ENCODE measurements at places on chromosomes 4 and X.

DNA sequence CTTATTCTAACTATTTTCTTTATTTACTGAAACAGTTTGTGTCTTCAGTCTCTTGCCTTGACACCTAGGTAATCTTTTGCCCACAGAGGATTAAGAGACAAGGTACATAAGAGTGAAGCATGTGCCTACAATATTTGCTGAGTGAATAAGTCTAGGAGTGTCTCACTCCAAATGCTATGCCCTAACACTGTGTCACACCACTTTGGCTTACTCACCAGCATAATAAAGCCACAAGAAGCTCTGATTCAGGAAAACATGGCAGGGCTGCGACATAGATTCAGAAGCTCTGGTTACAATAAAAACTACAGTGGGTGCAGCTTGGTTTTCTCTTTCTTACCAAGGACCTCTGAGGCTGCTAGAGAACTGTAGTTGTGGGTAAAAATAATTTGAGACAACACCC, 127.1 kb downstream of the RBM46 start:
- DNase-seq: no peak

DNA sequence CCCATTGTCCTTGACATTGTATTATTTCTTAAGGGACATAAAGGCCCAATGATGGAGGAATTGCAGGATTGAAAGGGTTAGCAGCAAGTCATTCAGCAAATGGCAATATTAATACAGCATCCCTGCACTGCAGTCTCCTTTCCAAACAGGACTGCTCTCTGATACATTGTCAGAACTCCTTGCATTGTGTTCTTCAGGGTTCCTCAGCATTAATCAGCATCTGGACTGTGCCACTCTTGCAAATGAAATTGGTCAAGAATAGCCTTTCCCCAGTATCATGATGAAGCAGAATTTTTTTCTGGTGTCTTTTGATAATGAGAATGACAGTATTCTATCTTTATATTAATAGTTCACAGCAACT, 272.6 kb upstream of the HAND2 start:
- DNase-seq: no peak

DNA sequence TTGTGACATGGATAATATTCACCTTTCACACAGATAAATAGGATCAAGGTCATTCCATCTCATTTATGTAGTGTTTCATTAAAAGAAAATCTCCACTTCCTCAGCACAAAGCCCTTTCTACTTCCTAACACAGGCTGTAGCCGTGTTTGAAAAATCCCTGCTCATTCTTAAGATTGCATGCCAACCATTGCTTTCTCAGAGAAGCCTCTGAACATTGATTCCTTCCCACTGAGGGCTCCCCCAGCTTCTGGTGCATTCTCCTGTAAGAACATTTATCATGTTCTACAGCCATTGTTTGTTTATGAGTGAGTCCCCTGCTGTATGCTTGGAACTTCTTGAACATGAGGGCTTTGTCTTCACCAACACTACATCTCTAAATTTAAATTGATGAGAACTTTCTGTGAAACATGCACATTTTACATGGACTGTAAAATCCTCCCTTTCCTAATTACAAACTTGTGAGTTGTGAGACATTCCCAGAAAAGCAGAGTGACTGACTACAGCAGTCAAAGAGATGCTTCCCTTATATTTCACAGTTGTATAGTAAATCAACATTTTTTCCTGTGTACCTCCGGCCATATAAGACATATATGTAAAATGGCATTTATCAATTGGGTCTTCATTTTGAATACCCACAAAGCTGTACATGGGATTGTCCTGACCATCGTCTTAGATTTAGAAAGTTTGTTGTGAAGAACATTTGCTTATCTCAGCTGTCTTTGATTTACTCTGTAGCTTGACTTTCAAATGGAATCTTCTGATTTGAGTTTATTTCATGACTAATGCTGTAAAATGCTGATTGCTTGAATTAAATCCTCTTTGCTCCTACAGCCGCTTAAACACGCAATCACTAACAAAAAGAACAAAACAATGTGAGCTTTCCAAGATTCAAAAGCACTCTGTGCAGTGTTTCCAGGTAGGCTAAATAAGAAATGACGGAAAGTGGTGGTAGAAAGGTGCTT, 600.5 kb upstream of the SLIT2 start:
- DNase-seq: no peak

- no peak for DNase-seq
Observed at GRCh38 chr4:77629885-77630284, 24.3 kb downstream of the CXCL13 start.

DNA sequence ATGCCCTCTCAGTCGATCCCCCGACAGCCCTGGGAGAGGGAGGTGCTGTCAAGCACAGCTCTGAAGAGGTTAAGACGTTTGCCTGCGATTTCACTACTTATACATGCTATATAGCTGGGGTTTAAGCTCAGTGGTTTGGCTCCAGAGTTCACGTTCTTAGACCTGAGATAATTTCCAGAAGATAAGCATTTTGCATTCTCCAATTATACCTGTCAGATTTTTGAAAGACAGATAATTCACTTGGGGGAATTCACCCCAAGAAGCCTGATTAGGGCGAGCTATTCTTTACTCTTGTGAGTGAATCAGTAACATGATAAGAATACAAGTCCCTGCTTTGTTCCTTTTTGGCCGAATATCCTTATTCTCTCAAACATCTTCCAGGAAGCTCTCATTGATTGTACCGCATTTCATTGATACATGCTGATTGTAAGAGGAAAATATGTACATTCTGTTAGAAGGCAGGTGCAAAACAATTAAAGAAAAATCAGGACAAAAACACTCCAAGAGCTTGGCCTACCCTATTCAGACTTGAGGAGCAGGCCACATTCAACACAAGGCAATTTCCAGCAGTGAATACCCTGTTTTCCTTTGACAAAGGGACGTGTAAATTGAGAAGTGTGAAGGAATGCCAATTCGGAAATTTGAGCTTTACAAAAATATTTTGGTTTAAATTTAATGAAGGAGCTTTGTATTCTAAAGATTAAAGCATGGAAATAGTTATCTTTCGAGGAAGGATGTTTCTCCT, 30.2 kb downstream of the TENM3 start:
- no peak for DNase-seq

DNA sequence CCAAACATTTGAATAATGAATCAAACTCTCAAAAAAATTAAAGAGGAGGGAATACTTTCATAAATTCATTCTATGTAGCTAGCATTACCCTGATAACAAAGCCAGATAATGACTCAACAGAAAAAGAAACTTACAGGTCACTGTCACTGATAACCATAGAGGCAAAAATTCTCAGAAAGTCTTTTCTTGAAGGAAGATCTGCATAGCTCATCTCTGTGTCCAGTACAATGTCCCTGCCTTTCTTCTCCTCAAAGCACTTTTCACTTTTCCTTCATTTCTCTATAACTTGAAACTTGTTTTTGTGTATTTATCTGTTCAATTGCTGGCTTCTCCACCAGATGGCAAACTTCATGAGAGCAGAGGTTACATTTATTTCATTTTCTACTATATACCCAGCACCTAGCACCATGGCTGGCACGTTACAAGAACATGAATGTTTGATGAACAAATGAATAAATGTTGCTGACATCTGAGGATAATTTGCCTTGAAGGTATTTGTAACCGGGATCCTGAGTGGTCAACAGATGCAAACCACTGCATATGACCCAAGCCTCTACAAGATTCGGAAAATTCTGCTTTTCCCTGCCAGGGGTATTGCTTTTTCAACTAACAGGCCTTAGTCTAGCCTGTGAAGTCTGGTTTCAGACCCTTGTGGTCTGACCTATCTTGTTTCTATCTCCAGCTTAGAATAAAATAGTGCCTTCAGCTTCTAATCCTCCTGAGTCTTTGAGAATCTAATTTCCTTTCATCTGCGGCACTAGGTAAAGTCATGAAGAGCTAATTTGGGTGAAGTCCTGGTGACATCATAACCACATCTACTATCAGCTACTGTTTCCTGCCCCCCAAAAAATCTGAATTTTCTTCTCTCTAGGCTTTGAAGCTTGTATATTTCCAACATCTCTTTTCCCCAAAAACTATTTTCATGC, 52.5 kb upstream of the ANTXR2 start:
- no peak for DNase-seq

GRCh38 chrX:18855919-18856644, 127.8 kb downstream of the PHKA2 start:
- DNase-seq: no peak

- peak; percentile 24 for DNase-seq
Observed at GRCh38 chr4:829761-830600, 4.1 kb upstream of the CPLX1 start.

- DNase-seq: no peak
Observed at GRCh38 chr4:141610365-141610764, 26.0 kb upstream of the IL15 start.
